ENCODE measurements at places on chromosomes 2 and 18.

GRCh38 chr2:232628466-232629128 lies 4.8 kb upstream of the EFHD1 start:
- DNase-seq, result no peak

GRCh38 chr2:186347472-186347871 lies 138.6 kb upstream of the ZC3H15 start:
- no peak for DNase-seq

- DNase-seq, result peak; percentile 90
These were observed 16.4 kb downstream of the PTPN18 start for GRCh38 chr2:130372055-130372832.

DNA sequence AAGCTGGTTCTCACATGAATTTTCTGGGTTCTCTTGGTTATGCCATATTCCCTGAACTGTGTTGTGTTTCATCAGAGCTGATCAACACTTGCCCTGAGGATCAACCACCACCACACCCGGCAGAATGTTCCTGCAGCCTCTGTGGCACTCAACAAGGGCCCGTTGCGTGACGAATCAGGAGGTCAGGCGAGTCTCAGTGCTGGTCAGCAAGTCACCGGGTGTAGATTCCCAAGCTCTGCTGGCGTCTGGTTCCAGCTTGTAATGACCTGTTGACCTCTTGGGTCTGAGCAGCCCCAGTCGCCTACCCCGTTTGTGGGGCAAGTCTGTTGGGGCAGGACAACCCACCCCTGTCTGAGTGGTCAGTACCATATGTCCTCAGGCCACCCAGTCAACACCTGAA lies 46.0 kb downstream of the ADCY3 start:
- DNase-seq, result no peak

GRCh38 chr18:48956356-48956755 lies 5.6 kb upstream of the SMAD7 start:
- no peak for DNase-seq

DNA sequence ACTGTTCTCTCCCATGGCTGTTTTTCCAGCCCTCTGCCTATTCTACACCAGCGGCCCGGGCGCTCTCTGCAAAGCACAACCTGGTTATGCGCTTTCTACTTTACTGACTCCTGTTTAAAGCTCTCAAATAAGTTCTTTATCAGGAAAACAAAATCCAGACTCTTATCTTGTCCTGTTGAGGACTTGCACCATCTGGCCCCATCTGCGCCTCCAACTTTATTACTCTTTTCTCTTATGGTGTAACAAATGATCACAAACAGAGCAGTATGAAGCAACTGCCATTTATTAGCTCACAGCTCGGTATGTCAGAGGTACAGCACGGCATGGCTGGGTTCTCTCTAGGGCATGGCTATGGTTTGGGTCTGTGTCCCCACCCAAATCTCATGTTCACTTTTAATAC lies 236.5 kb upstream of the NT5C1B start:
- no peak for DNase-seq

DNA sequence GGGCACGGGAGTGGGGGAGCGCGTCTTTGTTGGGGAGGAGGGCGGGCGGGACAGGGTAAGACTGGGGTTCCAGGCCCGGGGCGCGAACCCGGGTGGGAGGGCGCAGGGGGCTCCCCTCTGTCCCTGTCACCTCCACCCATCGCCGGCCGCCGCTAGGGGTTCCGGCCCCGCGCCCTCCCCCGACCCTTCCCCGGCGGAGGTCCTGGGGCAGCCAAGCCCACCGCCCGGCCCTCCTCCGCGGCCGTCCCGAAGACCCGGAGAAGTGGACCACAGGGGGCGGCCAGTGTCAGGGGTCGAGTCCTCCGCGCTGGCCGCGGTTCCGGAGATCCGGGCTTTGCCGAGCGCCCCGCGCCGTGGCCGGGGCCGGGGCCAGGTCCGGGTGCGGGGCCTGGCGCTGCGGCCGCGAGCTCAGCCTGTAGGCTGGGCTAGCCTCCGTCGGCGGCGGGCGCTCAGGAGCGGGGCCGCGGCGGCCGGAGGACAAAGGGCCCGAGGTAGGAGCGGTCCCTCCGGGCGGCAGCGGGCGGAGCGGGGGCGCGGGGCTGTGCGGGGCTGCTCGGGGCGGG lies 16.6 kb upstream of the E2F6 start:
- no peak for DNase-seq

Data from activated naive CD8-positive, alpha-beta T cell treated with anti-CD3 and anti-CD28 coated beads, Interleukin-2, amount 50 U/mL, for 24 hours (primary cell).